Esophagus muscularis mucosa (tissue), 4 donors: ENCODE measurements at places on chromosomes 5 and 9. TPM values are rescaled to one million over a fixed set of nuclear protein-coding genes. Genes with fewer than 3 reads are reported as not detected.

DNA sequence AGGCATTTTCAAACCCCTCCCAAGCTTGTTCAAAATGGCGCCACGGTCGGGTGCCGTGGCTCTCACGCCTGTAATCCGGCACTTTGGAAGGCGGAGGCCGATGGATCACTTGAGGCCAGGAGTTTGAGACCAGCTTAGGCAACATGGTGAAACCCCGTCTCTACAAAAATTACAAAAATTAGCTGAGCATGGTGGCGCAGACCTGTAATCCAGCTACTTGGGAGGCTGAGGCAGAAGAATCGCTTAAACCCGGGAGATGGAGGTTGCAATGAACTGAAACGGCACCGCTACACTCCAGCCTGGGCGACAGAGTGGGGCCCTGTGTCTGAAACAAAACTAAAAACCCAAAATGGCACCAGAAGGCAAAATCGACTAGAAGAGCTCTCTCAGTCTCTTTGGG is 142.0 kb downstream of the MTX3 start:
- no peak for DNase-seq

The EPB41L4B gene
- total RNA-seq: 2.3 TPM

- no peak for DNase-seq
Measured at GRCh38 chr9:135507104-135508035, 6.9 kb downstream of the MRPS2 start.

GRCh38 chr9:21434202-21435014 is 5.8 kb upstream of the IFNA1 start:
- DNase-seq: no peak

- DNase-seq: no peak
Measured at GRCh38 chr9:116451500-116452115, 235.5 kb upstream of the TRIM32 start.

GRCh38 chr9:116502746-116503145 is 184.4 kb upstream of the TRIM32 start:
- no peak for DNase-seq

The SH3TC2 gene
- total RNA-seq: 1.2 TPM

DNA sequence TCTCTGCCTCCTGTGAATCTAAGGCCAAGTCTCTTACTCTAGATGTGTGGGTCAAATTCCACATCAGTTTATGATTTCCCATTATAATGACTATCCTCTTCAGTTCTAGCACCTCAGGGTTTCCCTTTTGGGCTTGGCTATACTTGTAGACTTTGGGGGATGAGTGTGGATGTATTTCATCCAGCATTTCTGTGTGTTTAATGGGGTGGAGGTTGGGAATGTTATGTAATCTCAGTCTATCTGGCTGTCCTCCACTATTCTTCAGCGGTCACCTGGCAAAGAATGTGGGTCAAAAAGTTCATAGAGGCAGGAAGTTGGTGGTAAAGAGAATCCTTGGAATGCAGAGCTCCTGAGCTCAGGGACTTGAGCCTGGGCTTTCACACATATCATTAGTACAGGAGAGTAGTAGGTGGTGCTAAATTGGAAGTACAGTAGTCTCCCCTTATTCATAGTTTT is 64.9 kb downstream of the CFAP95 start:
- no peak for DNase-seq

The CDC20B gene
- total RNA-seq: not detected

- no peak for DNase-seq
Measured at GRCh38 chr5:56545016-56545415, 270.3 kb upstream of the MAP3K1 start.

The PPP2R2B gene
- 4.0 TPM for total RNA-seq

The PLAC8L1 gene
- not detected for total RNA-seq

DNA sequence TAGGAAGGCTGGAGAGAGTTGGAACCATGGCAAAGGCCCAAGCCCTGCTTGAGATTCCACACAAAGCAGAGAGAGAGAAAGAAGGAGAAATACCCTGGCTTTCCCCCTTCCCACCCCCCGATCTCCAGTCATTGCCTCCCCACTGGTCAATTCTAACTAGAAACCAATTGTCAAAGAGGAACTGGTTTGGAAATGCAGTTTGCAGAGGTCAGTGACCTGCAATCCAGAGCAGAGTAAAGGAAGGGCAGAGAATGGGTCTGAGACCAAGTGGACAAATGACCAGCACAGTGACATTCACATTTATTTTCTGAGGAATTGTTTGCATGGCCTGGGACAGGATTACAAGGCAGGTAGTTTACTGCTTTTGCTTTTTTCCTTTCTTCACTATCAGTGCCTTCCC is 37.5 kb upstream of the ZFYVE16 start:
- DNase-seq: no peak

DNA sequence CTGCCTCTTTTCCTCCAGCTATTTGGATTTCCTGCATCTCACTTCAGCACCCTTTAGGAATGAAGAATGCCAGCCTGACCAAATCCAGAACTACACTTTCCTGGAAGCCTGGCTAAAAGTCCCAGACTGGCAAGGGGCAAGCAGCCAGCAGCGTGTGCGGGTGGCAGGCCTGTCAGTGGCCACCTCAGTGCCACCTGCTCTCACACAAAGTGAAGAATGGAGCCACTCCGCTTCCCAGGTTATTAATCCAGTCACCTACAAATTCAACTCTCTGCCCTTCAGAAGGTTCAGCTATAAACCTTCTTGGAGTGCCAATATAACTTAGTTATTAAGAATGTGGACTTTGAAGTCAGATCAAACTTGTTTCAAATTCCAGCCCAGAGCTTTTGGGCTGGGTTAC is 6.7 kb upstream of the ALDOB start:
- DNase-seq: no peak

DNA sequence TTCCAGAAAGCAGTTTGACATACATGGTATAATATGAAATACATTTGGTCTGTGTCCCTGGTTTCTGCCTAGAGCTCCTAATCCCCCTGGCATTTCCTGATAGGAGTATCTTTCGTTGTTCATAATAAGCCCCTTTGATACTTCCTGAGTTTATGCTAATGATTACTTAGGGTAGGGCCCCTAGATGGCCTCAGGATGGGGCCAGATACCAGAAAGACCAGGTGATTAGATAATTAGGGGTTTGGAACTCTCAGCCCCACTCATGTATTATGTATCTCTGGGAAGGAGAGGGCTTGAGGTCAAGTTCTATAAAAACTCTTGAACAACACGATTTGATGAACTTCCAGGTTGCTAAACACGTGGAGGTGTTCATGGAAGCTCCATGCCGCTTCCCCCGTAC is 163.3 kb upstream of the ZNF608 start:
- no peak for DNase-seq

The DND1 gene
- not detected for total RNA-seq

The FBP2 gene
- total RNA-seq: not detected
